Transverse colon (tissue), 4 donors: ENCODE measurements at places on chromosomes 2 and 18. TPM values are rescaled to one million over a fixed set of nuclear protein-coding genes. Genes with fewer than 3 reads are reported as not detected.
A peak's percentile ranks its signal among the peaks of the same experiment; 100 is the strongest.

DNA sequence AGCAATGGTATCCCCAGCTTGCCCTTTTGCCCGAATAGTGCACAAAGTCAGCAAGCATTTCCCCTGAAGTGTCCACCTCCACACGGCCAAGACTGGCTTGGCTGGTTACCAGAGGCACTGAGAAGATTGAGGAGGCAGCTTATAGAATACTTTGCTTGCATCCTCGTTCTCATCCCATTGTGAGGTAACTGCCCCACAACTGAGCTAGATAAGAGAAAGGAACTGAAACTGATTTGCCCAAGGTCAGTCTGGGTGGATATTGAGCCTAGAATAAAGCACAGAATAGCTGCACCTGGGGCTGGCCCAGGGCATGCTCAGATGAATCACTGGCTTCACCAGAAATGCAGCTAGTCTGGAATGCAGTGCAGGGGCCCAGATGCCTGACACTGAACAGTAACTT is 32.7 kb upstream of the MAP4K3 start:
- peak; percentile 51 for DNase-seq

DNA sequence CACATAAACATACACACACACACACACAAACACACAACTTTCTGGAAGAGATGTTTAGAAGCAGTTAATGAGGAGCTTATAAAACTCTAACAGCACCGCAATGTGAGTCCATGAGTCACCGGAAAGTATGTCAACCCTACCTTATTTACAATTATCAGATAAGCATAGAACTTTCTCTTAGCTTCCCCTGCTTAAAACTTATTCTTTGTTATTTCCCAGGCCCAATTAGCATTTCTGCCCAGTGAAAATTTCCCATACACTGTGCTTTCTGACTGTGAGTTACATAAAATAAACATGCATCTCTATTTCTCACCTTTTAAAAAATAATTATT is 737.6 kb downstream of the LRP1B start:
- DNase-seq: no peak

- no peak for DNase-seq
Measured at GRCh38 chr2:86224645-86225355, 25.5 kb downstream of the MRPL35 start.

DNA sequence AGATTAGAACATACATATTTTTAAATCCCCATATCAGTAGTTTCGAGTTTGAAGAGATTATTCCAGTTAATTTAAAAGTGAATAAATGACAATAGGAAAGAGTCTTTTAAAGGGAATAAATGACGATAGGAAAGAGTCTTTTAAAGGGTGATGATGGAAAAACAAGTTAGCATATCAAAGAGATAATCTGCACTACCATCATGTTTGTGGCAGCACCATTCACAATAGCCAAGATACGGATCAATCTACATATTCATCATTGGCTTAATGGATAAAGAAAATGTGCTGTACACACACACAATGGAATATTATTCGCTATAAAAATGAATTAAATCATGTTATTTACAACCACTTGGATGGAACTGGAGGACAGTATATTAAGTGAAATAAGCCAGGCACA is 15.0 kb downstream of the ATG16L1 start:
- DNase-seq: no peak

- peak; percentile 79 for DNase-seq
Measured at GRCh38 chr2:240021488-240022104, 3.5 kb downstream of the NDUFA10 start.

The BAZ2B gene
- 104 TPM for total RNA-seq

The MRPL53 gene
- 23.2 TPM for total RNA-seq

- no peak for DNase-seq
Measured at GRCh38 chr2:204715361-204715760, 170.1 kb downstream of the PARD3B start.

DNA sequence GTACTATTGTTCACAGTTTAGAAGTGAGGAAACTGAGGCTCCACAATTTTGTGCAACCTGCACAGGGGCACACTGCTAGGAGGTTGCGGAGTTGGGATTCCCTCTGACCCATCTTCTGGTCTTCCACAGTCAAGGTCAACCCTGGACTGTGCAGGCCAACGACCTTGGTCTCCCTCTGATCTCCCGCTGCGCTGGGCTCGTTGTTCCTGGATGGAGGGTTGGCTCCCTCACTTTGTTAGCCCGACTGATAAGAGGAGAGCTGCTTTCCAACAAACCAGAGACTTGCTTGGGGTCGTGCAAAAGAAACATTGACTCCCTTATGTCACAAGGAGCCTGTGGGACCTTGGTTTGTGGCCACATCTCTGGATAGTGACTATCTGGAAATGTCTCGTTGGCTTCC is 187.6 kb downstream of the MYCN start:
- no peak for DNase-seq

The KANSL3 gene
- 59.9 TPM for total RNA-seq

DNA sequence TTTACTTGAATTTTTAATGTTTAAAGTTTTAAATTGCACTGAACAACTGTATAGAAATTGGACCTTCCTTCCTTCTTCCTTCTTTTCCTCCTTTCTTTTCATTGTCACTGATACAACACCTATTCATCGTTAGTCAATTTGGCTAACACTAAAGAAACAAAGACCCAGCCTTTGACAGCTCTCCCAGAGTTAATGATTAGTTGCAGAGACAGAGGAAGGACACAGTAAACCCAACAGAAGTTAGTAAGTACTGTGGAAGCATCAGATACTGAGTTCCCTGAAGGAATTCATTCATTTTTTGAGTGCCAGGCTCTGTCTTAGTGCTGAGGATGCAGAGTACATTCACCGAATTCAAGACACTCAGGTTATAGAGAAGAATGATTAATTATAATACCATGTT is 77.9 kb upstream of the RAB27B start:
- DNase-seq: no peak

The RNU2-63P gene
- not detected for total RNA-seq

- DNase-seq: no peak
Measured at GRCh38 chr2:236164925-236165841, 3.0 kb downstream of the GBX2 start.

- DNase-seq: no peak
Measured at GRCh38 chr2:234146087-234146826, 95.8 kb downstream of the SPP2 start.

GRCh38 chr2:166373951-166374350 is 1.8 kb downstream of the SCN9A start:
- DNase-seq: peak; percentile 9

GRCh38 chr2:59744436-59744835 is 809.0 kb downstream of the BCL11A start:
- DNase-seq: no peak

GRCh38 chr2:217444932-217445331 is 557.9 kb downstream of the TNS1 start:
- no peak for DNase-seq

DNA sequence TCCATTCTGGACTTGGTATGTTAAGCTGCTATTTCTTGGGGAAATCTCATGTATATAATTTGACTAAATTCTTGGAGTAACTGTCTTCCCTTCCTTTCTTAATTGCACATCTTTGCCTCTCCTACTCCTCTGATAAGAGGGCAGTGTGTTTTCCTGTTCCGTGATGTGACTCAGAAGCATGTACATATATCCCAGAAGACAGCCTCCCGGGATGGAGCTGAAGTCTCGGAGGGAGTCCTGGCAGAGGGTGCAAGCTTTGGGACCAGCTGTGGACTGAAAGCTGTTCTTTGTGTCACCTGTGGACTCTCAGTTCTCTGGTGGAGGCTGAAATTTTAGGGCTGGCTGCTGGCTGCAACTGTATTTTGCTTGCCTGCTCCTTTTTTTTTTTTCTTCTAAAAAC is 54.7 kb upstream of the MGAT5 start:
- no peak for DNase-seq

- DNase-seq: no peak
Measured at GRCh38 chr2:202030691-202031090, 3.0 kb upstream of the FZD7 start.

DNA sequence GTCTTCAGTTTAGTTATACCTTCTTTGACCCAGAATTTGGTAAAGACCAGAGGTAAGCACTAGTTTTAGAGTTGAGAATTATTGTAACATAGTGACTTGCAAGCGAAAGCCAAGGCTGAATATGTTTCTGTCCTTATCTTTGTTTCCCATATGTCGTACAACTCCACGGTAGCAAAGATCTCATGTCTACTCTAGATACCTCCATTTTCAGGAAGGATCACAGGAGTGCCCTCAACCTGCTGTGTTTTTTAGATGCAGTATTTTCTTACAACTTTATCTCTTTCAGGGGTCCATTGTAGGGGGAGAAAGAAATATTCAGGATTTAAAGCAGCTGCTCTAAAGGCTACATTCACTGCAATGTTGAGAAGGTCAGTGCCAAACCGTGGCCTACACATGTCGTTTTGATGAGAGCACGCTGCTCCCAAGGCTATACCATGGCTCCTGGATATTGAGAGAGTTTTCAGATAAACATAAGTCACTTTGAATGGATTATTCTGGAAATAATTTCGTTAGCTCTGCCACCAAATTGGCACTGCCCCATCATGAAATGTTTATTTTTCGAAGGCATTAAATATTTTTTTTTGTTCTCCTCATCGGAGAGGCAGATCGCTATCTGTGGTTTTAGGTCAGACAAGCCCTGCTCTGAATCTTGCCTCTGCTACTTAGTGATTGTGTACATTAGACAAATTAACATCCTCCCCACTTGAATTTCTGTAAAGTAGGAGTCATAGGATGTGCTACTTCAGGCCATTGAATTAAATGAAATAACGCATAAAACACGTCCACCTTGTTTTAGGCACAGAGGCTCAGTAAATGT is 2.1 kb downstream of the RHBDD1 start:
- DNase-seq: no peak

DNA sequence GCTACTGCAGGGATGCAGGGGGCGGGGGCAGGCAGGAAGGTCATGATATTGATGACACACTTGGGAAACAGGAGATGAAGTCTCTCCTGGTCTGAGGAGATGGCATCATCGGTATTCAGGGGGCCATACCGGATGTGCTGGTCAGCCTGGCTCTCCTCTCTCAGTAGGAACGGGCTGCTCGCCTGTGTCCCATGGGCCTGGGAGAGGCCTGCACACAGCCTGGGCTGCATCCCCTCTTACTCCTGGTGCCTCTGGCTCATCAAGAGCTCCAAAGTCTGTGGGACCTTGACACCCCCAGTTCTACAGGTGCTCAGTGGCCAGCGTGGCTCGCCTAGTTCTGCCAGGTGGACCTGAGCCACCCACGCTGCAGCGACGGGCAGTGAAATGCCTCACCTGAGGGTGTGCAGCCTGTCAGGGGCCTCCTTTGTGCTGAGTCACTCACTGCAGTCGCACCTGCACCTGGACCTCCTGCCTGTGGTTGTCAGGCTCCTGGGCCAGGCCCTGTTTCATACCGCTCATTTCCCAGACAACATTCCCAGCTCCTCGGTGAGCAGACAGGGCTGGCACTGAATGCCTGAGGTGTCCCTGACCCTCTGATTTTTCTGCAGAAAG is 18.6 kb upstream of the CNDP1 start:
- DNase-seq: no peak

DNA sequence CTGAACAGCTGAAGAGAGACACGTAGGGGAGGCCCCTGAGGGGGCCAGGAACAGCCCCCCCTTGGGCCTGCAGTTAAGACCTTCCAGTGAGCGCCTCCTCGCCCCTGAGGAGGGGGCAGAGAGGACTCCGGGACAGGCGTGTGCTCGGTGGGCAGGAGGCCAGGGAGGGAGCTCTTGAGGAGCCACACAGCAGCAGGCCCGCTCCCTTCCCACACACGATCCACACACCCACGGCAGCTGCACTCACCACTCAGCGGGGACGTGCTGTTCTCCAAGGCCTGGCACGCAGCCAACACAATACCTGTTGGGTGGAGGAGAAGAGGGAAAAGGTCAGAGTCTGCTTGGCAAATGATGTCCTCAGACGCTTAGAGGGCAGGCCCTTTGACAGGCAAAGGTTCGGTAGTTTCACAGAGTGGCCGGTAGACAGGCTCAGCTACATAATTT is 39.0 kb downstream of the TGFA start:
- peak; percentile 95 for DNase-seq

The COL4A4 gene
- 1.5 TPM for total RNA-seq

DNA sequence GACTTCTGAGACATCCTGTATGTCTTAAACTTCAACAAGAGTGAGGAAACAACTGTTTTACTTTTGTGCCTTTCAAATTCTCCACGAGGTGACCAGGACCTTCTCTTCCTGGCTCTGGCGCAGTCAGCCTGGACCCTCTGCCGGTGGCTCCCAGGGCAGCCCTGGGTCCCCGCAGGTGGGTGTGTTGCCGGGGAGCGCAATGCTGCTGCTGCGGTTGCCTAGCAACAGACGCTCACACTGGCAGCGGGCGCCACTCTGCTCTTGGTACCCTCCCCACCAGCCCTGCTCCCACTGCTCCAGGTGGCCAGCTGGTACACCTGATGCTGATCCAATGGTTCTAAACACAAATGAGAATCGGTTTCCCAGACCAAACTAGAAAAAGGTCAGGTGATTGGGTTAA is 58.7 kb downstream of the GNAL start:
- DNase-seq: no peak

GRCh38 chr2:66305718-66306117 is 129.2 kb upstream of the MEIS1 start:
- DNase-seq: peak; percentile 30

DNA sequence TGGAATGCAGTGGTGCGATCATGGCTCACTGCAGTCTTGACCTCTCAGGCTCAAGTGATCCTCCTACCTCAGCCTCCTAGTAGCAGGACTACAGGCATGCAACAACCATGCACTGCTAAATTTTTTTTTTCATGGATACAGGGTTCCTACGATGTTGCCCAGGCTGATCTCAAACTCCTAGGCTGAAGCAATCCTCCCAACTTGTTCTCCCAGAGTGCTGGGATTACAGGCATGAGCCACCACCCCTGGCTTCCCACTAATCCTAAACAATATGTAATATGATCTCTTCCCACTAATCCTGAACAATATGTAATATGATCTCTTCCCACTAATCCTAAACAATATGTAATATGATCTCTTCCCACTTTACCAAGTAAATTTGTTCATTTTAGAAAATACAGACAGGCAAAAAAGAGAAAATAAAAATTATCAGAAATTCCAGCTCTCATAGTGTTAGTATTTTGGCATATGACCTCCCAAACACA is 33.7 kb upstream of the C18orf32 start:
- DNase-seq: no peak

- peak; percentile 51 for DNase-seq
Measured at GRCh38 chr2:85584354-85584856, at the start of gene VAMP5. TSS of gene VAMP5 (plus strand) at chr2:85584431. CDS start at chr2:85584491, 60 bp downstream.

- no peak for DNase-seq
Measured at GRCh38 chr2:34365932-34366331, 766.8 kb upstream of the FAM98A start.
